ENCODE measurements at places on chromosomes 6 and 20.

GRCh38 chr20:44601236-44601671 is 18.9 kb downstream of the PKIG start:
- DNase-seq, result no peak

DNA sequence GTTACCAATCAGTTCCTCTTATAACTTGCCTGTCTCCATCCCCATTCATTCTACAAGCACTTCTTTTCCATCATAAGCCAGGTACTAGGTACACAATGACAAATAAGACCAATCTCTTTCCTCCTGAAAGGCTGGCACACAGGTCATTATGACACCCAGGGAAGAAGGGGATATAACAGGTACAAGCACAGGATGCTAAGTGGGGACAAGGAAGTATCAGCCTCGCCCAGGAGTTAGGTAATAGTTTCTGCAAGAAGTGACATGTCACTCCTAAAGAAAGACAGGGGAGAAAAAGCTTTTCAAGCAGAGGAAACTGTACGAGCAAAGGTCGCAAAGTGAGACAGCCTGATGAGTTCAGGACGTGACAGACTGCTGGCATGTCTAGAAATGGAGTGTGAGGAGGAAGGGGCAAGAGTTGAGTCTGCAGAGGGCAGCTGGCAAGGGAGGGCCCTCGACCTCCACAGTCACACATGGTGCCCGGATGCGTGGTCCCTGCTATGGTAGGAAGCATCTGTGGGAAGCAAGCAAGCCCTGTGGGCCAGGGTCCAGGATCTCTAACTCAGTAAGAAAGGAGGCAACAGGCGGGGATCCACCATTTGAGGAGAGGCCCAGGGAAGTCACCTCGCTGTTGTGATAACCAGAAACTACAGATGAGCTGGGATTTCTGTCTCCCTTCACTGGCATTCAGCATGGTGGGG is 40.4 kb downstream of the GPLD1 start:
- no peak for DNase-seq

DNA sequence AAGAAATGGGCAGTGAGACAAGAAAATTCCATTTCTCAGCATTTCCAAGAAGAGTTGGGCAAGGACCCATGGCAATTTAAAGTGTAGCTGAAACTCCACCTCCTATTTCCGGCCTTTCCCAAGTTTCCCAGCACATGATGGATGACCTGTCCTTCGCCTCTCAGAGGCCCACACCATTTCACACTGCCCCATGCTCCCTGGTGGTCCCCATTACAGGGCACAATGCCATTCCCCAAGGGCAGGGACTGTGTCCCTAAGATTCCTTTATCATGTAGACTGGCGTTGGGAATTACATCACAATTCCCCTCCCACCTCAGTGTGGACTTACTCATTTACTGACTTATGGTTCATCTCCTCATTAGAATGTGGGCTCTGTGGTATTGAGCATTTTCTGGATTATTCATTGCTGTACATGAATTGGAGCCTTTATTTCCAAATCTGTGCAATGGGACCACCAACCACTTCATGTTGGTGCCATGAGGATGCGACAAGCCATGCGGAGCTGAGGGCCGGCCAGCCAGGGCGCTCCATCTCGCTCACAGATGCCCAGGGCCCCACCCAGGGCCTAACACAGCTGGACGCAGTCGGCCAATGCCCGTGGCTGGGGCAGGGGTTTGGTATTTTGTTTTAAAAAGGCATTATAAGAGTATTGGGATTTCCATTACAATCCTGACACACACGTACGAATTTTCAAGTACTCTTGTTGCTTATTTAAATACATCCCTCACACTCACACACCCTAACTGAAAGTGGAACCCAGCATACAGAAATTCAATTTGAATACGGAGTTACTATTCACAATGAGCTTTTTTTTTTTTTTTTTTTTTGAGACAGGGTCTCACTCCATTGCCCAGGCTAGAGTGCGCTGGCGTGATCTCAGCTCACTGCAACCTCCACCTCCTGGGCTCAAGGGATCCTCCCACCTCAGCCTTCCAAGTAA is 5.4 kb downstream of the ACSS1 start:
- DNase-seq, result no peak

- no peak for DNase-seq
These were observed 15.2 kb upstream of the AMD1 start for GRCh38 chr6:110859335-110859792.

DNA sequence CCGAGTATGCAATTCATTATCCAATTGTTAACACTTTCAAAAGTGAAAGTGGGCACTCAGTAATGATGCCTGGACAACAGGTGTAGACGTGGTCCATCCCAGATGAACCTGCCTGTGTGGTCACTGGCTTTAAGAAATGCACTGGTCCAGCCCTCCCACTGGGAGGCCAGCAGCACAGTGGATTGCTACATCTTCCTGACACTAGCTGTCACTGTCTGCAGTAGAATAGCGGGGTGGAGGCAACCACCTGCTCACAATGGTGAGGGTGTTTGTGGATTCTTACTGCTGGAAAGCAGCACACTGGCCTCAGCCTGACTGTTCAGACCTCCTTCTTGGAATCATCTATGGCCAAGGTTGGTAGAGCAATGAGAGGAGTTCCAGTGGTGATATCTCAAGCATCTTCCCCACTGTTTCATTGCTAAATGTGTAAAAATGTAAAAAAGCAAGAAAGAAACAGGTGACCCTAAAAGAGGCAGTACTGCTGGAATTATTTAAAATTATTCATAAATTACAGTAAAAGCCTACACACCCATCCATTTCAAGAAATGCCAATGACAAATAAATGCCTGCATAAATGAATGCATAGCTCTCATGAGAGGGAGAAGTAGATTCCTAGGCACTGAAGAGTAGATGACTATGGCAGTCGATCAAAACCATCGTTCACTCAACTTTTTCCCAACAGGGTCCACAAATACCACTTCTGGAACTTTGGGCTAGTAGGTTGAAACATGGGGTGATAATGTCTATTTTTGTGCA is 228.0 kb upstream of the PLN start:
- no peak for DNase-seq

DNA sequence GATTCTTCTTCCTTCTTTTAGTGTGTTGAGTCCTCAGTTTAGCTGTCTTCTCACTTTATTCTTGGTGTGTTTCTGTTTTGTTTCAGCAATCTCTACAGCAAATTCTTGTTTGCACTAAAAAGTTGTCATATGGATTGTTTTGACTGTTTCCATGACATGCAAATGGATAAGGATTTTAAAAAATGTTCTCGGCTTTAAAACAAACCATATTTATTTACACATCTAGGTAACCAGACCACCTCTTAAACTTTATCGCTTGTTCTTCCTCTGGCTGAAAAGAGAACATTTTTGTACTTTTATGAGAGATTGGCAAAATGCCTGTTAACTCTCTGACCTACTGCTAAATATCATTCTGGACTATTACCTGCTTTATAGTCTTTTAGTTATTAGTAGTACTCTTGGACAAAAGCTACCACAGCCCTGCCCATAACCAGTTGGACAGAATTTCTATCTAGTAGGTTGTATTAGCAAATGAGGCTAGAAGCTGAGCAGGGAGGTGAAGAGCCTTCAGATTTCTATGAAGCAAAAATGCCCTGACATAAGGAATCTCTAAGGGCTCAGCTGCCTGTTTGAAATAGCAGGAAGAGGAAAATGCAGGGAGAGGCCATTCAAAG is 268.3 kb downstream of the CD109 start:
- no peak for DNase-seq

DNA sequence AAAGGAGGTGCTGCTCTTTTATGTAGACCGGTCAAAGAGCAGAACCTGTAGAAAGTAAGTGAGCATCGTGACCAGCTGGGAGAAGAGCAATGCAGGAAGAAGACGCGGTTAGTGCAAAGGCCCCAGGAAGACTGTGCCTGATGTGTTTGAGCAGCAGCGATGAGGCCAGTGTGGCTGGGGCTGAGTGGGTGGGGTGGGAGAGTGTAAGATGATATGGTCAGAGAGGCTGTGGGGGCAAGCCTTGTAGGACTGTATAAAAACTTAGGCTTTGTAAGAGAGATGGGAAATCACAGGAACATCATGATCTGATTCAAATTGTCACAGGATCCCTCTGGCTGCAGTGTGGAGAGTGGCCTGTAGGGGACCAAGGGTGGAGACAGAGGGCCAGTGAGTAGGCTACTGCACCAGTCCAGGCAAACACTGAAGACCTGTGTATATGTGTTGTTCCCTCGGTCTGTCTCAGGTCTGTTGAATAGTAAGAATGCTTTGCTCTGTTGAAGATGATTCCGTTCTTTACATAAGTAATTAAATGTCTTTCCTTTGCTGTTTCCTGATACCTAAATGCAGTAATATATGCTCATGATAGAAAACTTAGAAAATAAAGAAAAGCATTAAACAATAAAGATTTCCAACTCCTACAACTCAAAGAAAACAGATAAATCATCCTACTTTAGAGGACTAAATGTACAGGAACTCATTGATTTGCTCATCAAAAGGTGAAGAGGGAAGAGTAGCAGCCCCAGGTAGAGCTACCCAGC is 23.6 kb upstream of the WFDC2 start:
- peak; percentile 76 for DNase-seq

DNA sequence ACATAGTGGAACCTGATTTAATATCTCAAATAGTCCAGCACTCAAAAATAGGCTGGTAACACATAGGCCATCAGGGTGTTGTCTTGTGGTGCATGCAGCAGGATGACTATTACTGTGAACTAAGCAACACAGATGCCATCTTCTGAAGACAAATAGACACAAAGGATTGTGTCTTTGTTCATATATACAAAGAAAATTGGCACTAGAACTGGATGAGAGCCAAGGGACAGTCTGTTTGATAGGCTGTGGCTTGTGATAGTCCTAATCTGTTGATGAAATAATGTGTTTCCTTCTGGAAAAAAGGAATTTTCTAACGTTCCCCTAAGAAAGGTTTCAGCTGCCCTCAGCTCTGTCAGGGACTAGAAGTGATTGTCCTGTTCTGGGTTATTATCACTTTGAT is 129.8 kb downstream of the TPBG start:
- DNase-seq, result no peak

- no peak for DNase-seq
These were observed 65.0 kb upstream of the MAP3K4 start for GRCh38 chr6:160926281-160927276.

GRCh38 chr6:99016355-99016754 is 68.6 kb upstream of the FBXL4 start:
- DNase-seq, result no peak

GRCh38 chr6:150521482-150521881 is 78.2 kb upstream of the PLEKHG1 start:
- DNase-seq, result no peak

DNA sequence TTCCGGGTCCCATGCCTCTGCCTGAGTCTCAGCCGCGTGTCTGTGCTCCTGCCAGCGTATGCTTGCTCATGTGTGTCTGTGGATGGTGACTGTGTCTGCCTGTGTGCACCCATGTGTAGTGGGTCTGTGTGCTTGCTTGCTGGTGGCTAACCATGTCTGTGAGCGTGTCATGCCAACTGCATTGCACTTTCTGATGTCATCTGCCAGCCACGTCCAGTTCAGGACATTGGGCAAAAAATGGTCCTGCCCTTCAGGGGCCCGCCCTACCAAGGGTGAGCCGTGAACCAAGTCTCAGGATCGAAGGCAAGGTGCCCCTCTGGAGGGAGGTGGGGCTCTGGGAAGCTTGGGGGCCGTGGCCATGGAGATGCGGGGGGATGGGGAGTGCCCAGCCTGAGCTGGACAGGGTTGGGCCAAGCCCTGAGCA is 9.4 kb upstream of the ZBTB46 start:
- no peak for DNase-seq

DNA sequence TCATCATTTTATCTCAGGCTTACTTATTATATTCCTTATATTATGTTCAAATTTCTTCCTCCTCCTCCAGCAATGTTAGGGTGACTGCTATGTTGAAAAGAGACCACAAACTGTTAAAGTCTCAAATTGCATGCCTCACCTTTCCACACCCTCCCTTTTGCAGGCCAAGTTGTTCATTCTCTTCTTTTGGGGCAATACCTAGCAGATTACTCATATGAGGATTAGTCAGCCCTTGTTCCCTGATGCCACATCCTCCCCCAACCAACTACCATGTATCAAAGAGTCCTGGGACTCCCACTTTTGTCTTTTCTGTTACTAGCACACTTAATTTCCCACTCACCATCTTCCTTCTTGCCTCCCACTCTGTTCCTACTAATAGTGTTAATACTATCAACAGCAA is 434.7 kb downstream of the BCKDHB start:
- no peak for DNase-seq

- DNase-seq, result no peak
These were observed 568.2 kb downstream of the MAFB start for GRCh38 chr20:40120827-40121226.

DNA sequence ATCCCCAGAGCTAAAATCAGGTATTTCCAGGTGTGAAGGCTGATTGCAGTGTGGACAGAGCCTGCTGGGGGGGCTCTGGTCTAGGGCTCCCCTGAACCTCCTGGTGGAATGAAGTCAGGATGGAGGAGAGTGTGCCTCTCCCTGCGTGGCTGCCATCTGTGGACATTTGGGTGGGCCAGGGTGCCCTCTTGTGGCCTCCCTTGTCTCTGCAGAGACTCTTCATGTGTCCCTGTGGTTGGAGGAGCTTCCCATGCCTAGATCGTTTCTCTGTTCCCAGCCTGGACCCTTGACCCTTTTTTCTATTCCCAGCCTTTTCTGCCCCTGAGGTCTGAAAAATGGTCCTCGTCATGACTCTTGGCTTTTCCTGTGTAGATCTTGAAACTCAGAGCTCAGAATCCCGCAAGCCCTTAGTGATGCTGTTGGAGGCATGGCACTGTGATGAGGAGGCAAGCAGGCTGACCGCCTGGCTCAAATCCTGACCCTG is 9.9 kb upstream of the PSMF1 start:
- DNase-seq, result peak; percentile 70

DNA sequence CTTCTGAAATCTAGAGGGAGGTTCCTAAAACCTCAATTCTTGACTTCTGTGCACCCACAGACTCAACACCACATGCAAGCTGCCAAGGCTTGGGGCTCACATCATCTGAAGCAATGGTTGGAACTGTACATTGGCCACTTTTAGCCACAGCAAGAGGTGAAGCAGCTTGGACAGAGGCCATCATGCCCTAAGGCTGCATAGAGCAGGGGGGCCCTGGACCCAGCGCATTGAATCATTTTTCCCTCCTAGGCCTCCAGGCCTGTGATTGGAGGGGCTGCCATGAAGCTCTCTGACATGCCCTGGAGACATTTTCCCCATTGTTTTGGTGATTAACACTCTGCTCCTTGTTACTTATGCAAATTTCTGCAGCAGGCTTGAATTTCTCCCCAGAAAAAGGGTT is 145.9 kb downstream of the C6orf118 start:
- DNase-seq, result no peak

DNA sequence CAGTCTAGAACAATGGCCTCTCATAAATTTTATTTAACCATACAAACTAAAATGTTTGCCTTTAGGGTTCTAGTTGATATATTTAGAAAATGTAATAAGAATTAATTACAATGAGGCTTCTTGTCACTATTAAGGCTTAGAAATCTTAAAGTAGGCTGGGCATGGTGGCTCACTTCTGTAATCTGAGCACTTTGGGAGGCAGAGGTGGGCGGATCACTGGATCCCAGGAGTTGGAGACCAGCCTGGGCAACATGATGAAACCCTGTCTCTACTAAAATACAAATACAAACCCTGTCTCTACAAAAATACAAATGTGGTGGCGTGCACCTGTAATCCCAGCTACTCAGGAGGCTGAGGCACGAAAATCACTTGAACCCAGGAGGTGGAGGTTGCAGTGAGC is 99.0 kb upstream of the ADGRF1 start:
- DNase-seq, result no peak

- DNase-seq, result no peak
These were observed 30.4 kb downstream of the KCNB1 start for GRCh38 chr20:49452011-49452482.
